ENCODE measurements at places on chromosomes 6 and 20.

DNA sequence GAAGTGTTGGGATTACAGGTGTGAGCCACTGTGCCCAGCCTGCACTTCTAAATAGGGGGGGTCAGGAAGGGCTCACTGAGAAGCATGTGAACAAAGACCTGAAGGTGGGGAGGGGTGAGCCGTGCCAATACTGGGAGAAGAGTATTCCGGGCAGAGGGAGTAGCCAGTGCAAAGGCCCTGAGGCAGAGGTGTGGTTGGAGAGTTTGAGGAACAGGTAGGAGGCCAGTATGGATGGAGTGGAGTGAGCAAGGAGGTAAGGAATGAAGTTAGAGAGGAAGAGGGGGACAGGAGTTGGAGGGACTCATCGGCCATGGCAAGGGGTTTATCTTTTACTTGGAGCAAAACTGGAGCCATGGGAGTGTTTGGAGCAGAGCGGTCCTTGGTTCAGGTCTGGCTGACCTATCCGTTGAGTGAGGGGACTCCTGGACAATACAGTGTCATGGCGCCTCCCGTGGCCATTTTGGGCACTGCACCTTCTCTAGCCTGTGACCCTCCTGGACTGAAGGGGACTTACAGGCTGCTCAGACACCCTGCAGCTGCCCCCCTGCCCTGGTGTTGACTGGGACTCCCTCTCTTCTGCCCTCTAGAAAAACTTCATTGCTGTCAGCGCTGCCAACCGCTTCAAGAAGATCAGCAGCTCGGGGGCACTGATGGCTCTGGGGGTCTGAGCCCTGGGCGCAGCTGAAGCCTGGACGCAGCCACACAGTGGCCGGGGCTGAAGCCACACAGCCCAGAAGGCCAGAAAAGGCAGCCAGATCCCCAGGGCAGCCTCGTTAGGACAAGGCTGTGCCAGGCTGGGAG is 12.1 kb downstream of the FOXS1 start:
- no peak for DNase-seq

GRCh38 chr20:40812415-40812925 is 123.4 kb upstream of the MAFB start:
- DNase-seq: no peak

DNA sequence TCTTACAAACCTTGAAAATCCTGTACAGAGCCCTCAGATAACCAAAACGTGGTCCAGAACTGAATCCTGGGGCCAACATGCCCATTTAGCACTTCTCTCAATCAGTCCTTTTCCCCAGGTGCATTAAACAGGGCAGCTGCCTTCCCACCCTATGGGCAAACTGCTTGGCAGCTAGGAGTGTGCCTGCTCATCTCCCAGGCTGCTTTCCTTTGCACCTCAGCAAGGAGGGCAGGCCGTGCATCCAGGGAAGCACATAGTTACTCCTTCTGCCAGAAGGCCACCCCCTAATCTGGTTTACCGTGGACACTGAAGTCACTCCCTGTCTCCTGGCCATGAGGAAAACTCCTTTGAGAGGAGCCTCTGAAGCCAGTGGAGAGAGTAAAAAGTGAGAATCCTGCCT is 10.0 kb downstream of the PKIG start:
- no peak for DNase-seq

DNA sequence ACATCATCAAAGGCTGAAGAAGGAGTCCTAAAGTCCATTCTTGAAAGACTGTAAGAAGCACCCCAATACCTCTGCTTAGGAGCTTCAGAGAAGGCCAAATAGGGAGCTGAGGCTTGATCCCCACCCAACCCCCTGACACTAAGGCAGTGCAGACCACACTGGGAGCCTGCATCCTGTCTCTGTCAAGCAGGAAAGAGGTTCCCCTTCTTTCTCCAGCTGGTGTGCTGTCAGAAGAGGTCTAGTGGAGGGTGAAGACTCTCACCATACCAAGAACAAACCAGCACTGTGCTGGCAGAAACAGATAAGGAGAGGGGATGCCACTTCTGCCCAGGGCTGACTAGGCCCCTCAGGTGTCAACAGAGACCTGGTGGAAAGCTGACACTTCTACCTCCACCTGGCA is 19.9 kb downstream of the GZF1 start:
- DNase-seq: no peak

- no peak for DNase-seq
These were observed 1.3 kb downstream of the GUCA1B start for GRCh38 chr6:42193491-42193894.

DNA sequence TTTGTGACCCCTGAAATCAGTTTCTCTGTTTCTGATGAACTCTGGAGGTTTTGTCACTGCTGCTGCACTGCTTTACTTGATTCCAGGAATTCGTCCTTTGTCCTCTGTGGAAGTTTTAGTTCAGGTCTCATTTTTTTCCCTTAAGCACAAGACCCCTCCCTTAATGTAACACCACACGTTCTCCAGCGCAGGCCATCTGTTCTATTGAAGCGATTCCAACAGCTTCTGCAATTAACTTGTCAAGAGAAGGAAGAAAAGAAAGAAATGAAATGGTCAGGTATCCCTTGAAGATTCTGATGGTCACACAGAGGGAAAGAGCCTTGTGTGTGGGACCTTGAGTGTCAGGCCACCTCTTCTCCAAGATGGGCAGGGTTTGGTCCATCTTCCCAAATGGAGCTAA is 7.8 kb upstream of the MAS1L start:
- DNase-seq: no peak

DNA sequence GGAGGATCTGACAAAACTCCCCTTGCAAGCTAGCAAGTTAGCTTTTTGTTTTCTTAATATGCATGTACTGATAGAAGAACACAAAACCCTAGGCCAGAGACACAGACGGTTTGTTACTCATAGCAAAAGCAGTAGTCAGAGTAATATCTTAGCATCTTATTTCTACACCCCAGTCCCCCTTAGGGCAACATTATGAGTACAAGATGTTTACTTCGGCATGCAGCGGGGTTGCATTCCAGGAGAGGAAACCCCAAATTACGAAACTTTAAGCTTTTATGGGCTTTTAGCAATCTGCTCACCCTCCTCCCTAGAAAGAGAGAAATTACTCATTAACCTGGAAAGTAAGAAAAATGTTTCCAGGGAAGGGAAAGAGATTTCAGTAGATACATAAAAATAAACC is 1286.9 kb downstream of the EPHA7 start:
- DNase-seq: no peak

DNA sequence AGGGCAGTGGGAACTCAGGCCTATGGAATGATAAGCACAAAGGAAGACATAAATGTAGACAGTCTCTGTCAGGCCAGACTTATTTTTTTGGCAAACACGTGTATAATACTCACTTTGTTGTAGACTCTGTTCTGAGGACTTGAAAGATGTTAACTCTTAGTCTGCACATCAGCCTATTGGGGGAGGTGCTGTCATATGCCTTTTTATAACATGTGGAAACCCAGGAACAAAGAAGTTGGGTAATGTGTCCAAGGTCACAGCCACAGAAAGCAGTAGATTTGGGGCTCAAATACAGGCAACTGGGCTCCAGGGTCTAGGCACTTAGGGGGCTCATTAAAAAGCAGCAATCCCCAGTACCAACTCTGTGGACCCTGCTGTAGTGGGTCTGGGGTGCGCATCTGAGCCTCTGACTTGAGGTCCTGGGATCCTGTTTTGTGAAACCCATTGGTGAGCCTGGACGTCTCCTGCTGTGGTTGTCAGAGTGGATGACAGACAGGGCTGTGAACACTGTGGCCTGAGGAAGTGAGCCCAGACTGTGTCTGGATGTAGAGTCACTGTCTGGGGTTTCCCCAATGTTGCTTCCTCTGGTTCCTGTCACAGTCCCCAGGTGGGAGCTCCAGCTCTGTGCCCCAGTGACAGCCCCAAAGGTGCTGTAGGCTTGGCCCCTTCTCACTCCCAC is 50.0 kb downstream of the CDH26 start:
- DNase-seq: no peak
